ENCODE measurements at places on chromosomes 7 and 10.

- no peak for DNase-seq
Measured at GRCh38 chr7:33129806-33130153, 416 bp downstream of the BBS9 start.

DNA sequence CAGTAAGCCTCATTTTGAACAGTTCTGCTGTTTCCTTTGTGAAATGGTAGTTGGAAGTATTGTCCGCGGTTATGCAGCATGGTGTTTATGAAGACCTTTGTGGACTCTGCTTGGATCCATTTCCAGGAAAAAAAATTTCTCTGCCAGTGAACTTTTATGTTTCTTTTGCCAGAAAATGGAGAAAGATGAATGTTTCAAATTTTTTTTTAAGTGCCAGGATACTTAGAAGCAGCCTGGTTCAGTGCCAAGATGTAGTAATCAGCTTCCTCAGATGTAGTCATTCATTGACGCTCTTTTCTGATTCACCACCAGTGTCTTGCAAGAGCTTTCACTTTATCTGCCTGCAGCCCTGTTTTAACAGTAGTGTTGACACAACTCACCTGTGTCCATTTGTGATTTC, 258.2 kb downstream of the SDK1 start:
- peak; percentile 79 for DNase-seq

GRCh38 chr7:90236721-90237289, 8.2 kb upstream of the CFAP69 start:
- peak; percentile 34 for DNase-seq

DNA sequence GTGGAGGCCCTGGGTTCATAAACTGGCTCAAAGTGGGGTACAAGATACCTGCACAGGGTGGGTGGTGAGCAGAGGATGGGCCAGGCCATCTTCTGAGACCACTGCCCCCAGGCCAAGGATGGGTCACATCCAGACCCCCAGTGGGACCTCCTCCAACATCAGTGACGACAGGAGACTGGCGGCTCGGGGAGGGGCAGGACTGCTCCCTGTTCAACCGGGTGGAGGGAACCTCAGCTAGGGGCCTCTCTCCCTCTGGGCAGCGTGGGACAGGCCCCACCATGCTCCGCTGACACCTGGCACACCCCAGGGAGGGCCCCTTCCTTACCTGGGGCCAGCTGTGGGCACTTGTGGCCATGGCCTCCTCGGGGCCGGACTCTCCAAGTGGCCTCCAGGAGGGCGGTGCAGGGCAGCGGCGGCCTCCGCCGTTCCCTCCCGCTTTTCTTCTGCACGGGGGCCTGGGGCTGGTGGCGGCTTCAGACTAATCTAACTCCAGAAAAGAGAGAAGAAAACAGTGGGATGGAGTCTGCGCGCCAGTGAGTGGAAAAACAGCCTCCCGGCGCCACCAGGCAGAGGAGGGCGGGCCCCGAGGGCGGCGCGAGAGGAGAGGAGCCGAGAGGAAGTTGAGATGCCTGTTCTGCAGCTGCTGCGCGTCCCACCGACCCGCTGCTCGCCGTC, at the start of gene CALHM2:
TSS of gene CALHM2 (minus strand) at position 540 of the 675 bp plus-strand sequence. CDS start 2,429 bp downstream, outside the sequence.
- peak; percentile 91 for DNase-seq

- DNase-seq: peak; percentile 58
Measured at GRCh38 chr7:47351233-47352154, 230.4 kb downstream of the TNS3 start.

GRCh38 chr7:150368884-150369747, 494 bp downstream of the REPIN1 start:
- peak; percentile 81 for DNase-seq

DNA sequence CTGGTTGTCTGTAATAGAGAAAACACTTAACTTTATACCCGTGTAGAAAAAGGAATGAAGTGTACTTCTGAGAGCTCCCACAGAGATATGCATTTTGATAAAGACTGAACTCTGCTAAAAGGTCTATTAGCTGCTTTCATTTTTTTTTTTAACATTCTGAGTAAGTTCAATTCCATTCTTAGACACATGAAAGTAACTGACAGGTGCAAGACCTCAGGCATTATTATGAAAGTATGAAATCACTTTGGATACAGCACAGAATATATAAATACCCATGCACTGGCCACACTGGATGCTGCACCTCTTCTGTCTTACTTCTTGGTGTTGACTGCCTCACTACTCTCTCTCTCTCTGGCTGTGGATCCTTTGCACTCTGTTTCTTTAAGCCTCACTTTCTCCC, 46.2 kb downstream of the VWDE start:
- no peak for DNase-seq

All from tongue (tissue), 3 donors.